Myocyte (in vitro differentiated cells): ENCODE measurements at places on chromosomes 16 and 17.

DNA sequence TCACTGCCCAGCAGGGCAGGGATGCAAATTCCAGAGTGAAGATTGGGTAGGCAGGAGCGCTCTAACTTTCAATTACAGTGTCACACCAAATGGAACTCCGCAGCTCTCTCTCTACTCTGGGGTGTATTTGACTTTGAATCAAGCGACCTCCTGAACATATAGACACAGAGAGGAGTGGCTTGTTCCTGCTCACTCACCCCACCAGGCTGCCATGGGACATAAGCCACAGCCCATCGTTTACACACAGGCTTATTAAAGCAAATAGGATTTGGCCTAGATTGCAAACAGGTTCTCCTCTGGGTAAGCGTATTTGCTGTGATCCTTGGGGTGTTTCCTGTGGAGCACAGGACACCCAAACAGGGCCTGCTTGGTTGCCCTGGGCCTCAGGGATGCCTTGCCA is 281.6 kb upstream of the CCL2 start:
- DNase-seq, result no peak

- DNase-seq, result no peak
These were observed 18.2 kb downstream of the CLUAP1 start for GRCh38 chr16:3518986-3519348.

DNA sequence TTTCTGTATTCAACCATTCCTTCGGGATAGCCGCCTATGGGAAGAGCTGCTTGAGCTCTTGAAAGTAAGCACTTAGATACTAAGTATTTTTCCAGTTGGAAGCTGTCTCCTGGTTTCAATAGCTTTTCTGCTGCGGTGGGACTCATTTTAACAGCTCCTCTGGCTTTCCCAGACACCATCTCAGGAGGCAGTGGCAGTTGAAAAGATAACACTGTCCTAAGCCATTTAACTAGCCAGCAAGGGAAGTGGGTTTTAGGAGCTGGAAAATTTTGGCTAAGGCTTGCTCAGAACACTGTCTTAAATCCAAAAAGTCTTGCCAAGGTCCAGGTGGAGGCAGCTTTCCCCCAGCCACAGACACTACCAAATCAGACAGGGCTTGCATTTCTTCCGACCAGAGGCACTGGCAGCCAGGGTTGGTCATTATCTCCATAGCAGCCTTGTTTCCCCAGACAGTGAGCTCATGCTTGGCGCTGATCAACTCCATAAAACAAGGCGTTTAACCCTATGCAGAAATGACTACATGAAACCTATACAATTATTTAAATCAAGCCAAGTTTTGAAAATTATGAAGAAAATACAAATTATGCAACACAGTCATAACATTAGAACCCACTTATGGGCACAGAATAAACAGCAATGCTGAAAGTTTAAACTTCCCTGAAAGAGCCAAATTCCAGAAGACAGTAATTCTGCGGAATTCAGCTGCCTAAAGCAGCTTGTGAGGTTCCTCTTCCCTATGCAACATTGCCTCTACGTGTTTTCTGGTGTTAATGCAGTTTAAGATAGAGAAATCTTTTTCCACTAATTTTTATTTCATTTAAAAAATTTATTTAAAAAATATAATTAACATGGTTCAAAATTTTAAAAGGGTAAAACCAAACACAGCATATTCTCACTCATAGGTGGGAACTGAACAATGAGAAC is 25.0 kb downstream of the GABARAPL2 start:
- peak; percentile 14 for DNase-seq

DNA sequence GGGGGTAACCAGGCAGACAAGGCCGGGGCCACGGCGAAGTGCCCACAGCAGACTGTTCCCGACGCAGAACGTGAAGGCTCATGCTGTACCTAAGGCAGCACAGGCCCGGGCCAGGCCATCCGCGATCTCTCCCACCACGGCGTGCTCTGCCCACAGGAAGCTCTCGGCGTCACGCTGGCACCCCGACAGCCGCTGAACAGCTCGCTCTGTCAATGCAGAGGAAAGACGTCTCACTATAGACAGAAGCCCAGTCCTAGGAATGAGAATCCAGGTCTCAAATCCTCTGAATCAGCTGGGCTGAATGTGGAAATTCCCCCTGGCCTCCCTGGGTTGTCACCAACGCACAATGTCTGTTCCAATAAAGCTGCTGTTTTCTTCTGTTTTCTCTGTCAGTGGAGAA is 21.4 kb downstream of the SERPINF1 start:
- DNase-seq, result peak; percentile 54

- no peak for DNase-seq
These were observed 22.3 kb downstream of the CARHSP1 start for GRCh38 chr16:8846401-8846932.

DNA sequence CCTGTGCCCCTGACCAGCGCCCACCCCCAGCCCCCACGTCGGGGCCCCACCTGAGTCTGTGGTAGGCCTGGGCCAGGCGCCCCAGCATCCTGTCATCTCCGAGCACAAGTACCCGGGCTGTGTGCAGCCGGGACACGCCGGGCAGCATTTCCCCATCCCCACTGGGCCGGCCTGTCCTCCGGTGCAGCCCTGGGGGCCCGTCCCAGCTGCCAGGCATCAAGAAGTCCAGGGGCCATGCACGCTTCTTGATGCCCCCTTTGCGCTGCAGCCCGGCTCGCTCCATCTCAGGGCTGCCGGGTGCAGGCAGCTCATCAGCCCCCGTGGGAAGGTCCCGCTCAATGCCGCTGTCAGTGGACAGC is 29.3 kb upstream of the MFSD6L start:
- no peak for DNase-seq

- DNase-seq, result no peak
These were observed 130.6 kb upstream of the DNAH9 start for GRCh38 chr17:11467639-11468038.

GRCh38 chr17:419073-419735 is 66.6 kb upstream of the RPH3AL start:
- no peak for DNase-seq
